Natural killer cell (primary cell): ENCODE measurements at places on chromosomes 6 and 20. TPM values are rescaled to one million over a fixed set of nuclear protein-coding genes. Genes with fewer than 3 reads are reported as not detected.

DNA sequence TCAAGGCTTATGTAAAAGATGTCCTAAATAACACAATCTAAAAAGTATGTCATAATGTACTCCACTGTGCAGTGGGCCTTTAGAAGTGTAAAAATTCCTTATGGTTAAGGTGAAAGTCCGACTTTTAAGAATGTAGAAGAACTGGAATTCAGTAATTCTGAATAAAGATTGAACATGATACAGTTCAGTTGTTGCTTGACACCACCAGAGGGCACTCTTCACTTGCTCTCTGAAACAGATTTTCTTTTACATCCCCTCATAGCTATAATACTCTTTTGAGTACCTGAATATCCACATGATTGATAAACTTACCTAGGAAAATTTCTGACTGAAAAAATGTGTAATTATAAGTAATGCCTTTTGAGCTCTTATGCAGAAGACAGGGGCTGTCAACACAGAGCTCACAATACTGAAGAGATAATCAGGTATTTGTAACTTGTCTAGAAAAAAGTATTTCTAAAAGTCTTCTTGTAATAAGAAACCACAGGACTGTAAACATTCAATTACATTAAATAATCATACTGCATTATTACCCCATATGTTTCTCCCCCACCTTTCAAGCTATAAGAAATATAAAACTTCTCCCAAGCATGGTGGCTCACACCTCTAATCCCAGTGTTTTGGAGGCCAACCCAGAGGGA is 92.1 kb downstream of the POPDC3 start:
- H3K4me1 ChIP-seq: no peaks in the 10 kb centered on the region
- H3K27ac ChIP-seq: no peak overlapping the region
- H3K36me3 ChIP-seq: no peaks in the 10 kb centered on the region
- DNase-seq: peak; percentile 76
- H3K27me3 ChIP-seq: no peaks in the 10 kb centered on the region
- no peak overlapping the region for H3K4me3 ChIP-seq

- no peak for DNase-seq
- no peaks in the 10 kb centered on the region for H3K27me3 ChIP-seq
- no peaks in the 10 kb centered on the region for H3K4me1 ChIP-seq
- H3K27ac ChIP-seq: no peak overlapping the region
Observed at GRCh38 chr6:55212156-55212555, 37.8 kb downstream of the HCRTR2 start.

- no peaks in the 10 kb centered on the region for H3K4me1 ChIP-seq
- no peak for DNase-seq
- H3K36me3 ChIP-seq: no peaks in the 10 kb centered on the region
- H3K27me3 ChIP-seq: no peaks in the 10 kb centered on the region
- H3K4me3 ChIP-seq: no peak overlapping the region
Observed at GRCh38 chr6:3607599-3607998, 143.9 kb downstream of the PXDC1 start.

- no peaks in the 10 kb centered on the region for H3K36me3 ChIP-seq
- DNase-seq: no peak
- no peak overlapping the region for H3K4me3 ChIP-seq
- H3K27me3 ChIP-seq: peaks cover 30% of the 10 kb centered on the region
Observed at GRCh38 chr20:20370094-20370575, 2.2 kb downstream of the INSM1 start.

DNA sequence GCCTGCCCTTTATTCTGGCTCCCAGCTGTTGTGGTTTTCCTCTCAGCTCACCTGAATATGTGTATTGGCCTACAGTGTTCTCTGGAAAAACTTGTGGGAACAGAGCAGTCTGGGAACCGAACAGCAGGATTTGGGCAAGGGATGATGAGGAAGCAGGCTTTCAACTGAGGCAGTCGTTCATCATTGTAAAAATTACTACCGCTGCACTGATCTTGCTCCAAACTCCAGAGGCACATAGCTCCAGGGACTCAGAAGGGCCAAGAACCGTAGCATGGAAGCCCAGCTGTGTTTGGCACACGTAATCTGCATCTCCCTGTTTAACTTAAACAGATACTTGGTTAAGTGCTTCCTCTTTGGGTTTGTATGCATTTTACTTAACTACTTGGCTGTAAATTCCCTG is 48.3 kb upstream of the EEF1A1 start:
- H3K36me3 ChIP-seq: no peaks in the 10 kb centered on the region
- no peak overlapping the region for H3K4me3 ChIP-seq
- DNase-seq: no peak
- no peaks in the 10 kb centered on the region for H3K27me3 ChIP-seq

- no peaks in the 10 kb centered on the region for H3K36me3 ChIP-seq
- H3K4me3 ChIP-seq: no peak overlapping the region
- H3K27ac ChIP-seq: no peak overlapping the region
- H3K4me1 ChIP-seq: no peaks in the 10 kb centered on the region
Observed at GRCh38 chr6:18596531-18596835, 209.3 kb downstream of the RNF144B start.

- no peak for DNase-seq
- H3K4me3 ChIP-seq: no peak overlapping the region
- H3K4me1 ChIP-seq: no peaks in the 10 kb centered on the region
Observed at GRCh38 chr6:134510142-134510541, 192.2 kb upstream of the SGK1 start.

CGA gene
- total RNA-seq: not detected

VAPB gene
- 23.1 TPM for total RNA-seq

HUS1B gene
- total RNA-seq: 2.8 TPM

MCCD1 gene
- total RNA-seq: not detected
